Mesenchymal stem cell (in vitro differentiated cells and primary cell): ENCODE measurements at places on chromosomes 7 and 10.

DNA sequence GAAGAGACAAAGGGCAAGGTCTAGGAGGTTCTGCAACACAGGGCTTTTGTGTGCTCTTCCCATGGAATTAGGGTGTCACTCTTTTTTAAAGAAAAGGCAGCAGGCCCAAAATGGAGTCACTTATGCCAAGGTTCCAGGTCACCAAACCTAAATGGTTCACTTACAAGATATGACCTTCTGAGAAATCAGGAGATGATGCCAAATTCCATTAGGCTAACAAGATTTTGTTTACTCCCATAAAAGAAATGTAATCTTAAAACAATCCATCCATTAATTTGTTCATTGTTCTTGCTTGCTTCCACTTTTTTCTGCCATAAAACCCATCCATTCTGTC, 158.1 kb downstream of the SNX13 start:
- no peak for DNase-seq

- peak; percentile 78 for DNase-seq
Observed at GRCh38 chr7:47179812-47180515, 401.9 kb downstream of the TNS3 start.

GRCh38 chr10:47329855-47330254, 7.6 kb downstream of the GDF2 start:
- no peak for DNase-seq

- peak; percentile 56 for DNase-seq
Observed at GRCh38 chr7:127751490-127752448, 99.8 kb downstream of the SND1 start.

GRCh38 chr7:85823396-85824080, 636.7 kb upstream of the SEMA3D start:
- DNase-seq: no peak

GRCh38 chr7:127064-127598, 65.2 kb upstream of the FAM20C start:
- DNase-seq: no peak

GRCh38 chr10:13712837-13713581, 126.2 kb downstream of the PRPF18 start:
- DNase-seq: peak; percentile 99

GRCh38 chr7:92785923-92786322, 50.5 kb downstream of the CDK6 start:
- peak; percentile 79 for DNase-seq

DNA sequence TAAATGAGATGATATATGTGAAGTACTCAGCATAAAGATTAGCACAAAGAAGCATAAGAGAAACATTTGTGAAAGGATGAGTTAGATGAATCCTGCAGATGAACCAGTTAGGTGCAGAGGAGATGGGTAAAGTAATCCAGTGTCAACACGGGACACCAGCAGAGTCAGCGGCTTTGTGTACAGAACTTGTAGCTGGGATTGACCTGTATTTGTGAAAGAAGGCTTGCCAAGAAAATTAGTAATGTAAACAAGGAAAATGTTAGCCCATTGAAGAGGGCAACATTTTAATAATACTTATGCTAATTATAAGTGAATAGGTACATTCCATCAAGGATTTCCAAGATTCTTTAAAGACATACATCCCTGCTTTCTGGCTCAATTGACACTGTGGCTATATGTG, 255.7 kb downstream of the PTEN start:
- no peak for DNase-seq

DNA sequence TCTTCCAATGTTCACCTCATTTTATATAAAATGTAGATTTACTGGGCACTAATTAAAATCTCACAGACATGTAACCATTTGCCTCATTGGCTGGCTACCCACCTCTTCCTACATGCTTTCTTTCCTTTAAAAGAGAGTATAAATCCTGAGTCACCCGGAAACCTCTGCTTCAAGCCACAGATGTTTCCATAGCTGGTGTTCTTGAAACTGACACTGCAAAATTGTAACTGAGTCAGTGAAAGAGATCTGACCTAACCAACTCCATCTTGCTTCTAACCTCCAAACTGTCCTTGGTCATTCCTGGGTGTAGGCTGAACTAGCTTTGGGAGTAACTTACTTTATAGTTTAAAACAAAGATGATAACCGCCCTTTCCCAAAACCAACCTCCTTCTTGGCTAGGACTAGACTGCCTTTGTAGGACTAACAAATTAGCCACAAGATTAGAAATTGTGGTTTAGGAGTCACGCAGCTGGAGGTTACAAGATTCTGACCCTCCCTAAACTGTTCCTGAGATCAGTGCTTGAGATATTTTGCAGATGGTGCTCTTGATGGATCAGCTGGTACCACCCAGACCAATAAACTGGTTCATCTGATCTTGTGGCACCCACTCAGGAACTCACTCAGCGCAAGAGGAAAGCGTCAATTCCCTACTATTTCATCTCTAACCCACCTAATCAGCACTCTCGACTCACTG, 33.5 kb downstream of the SVOPL start:
- DNase-seq: no peak

DNA sequence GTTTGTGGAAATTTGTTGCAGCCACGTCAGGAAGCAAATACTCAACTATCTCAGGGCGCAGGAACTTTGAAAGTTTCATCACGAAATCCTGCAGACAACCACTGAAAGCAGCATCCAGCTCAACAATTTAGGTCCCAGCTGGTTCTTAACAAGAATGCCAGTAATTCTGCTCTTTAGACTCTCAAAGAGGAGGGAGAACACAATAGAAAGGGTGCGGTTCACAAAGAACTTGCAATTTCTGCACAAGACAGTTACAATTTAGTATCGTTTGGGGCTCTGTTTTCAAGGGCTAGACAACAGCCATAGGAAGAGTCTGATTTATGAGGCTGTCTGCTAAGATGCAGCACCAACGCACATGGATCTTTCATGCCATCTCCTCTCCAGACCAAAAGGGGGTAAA, 223.1 kb downstream of the FGFR2 start:
- no peak for DNase-seq

DNA sequence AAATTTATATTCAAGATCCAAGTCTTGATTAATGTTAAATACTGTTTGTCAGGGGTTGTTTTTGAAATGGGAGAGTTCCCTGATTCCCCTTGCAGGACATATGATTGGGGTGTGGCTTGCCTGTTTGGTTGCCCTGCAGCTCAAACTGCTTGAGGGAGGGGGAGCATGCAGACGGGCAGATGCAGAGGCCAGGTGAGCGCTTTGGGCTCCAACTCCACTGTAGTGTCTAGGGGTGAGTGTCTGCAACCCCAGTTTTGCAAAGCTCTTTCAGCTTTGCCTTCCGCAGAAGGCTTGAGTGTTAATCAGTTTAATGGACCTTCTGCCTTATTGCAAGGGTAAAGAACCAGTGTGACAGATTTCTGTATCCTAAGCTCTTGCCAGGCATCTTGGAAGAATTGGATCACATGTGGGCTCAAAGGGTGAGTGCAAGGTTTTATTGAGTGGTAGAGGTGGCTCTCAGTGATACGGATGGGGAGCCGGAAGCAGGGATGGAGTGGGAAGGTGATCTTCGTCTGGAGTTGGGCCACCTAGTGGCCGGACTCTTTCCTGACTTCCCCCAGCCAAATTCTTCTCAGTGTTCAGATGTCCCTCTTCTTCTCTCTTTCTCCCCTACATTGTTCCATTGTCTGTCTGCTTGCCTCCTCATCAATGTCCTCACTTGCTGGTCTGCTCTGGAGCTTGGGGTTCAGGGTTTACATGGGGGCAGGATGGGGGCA, 479.7 kb downstream of the ATRNL1 start:
- DNase-seq: no peak

DNA sequence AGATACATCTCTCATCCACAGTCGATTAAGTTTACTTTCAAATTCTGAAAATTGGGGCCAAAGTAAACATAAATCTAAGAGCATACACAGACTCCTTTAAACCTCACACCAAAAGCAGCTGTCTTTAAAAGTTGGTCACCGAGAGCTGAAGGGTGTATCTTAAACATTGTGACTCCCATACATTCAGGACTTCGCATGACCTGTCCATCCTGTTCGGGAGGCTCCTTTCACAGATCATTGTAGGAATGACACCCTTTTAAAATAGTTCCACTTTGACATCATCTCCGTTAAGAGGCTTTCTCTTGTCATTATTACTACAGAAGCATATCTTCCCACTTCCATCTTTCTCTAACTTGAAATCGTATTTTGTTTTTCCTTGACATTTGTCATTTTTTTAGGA, 440.0 kb downstream of the DNAJB9 start:
- DNase-seq: no peak

GRCh38 chr10:61923950-61924274, 22.4 kb downstream of the ARID5B start:
- DNase-seq: no peak

GRCh38 chr7:108345710-108346336, 110.4 kb downstream of the NRCAM start:
- no peak for DNase-seq

- DNase-seq: no peak
Observed at GRCh38 chr7:116403265-116403664, 96.3 kb upstream of the CAV2 start.

DNA sequence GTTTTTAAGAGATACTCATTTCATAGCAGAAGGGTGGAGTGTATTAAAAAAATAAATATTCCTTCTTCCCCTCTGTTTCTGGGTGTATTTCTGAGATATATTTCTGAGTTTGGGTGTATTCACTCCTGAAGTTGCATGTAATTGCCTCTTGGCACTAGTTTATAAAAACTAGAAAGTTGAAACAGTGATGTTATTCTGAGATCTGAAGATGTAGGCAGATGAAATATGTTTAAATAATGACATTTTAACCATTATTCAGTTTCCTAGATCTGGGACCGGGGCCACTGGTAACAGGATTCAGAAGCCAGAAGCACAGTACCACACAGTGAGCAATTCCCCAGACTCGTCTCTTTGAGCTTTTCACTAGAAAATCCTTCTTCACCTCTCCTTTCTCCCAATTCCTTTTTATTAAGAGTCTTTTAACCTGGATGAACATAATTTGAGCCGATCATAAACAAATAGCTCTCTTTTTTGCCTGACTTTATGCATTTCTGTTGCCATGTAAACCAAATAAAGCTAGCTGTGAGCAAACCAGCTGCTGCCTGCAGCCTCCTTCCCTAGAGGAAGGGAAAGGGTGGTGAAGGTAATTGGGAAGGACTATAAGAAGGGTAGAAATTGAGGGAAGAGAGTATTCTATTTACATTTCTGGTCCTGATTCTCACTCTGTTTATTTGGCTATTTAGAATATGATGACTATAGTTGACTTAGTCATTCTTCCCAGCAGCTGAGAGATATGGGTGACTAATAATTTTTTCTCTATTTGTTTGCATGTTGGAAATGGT, 101.8 kb upstream of the STRIP2 start:
- peak; percentile 74 for DNase-seq

- no peak for DNase-seq
Observed at GRCh38 chr7:143188994-143189393, 5.8 kb downstream of the TAS2R39 start.

GRCh38 chr7:142670511-142670910, 78.8 kb upstream of the PRSS1 start:
- no peak for DNase-seq

DNA sequence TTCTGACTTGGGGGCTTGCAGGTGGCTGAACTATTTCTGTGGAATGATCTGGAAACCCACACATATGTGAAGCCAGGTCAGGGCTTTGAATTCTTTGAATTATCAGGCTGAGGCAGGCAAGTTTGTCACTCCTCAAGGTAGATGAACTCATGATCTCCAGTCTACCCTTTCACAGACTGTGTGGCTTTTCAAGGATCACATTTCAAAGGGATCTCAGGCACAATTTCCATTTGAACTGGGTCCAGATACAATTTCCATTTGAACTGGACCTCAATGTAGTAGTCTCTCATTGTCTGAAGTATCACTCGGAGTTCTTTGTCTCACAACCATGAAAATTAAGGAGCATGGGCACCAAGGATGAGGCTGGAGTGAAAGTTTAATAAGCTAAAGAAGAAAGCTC, 25.7 kb upstream of the EIF4H start:
- no peak for DNase-seq

DNA sequence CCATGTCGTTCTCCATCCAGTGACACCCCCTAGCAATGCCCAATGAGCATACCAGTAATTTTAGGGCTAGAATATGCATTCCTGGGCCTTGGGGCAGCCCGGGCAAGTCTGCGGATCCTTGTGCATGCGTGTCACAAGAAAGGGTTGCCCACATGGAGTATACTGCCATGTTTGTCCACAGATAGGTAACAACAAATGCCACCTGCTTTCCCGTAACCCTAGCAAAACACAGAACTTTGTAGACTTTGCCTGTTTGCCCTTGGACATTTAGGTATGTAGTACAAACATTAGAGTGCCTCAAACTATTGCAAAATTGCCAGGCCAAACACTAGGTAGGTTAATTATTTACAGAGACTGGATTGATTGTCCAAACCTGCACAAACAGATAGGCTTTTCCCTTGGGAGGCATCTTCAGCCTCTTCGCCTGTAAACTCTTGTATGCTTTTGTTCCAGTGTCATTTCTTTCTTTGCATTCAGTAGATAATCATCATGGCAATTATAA, 117.0 kb downstream of the ADCY1 start:
- no peak for DNase-seq

DNA sequence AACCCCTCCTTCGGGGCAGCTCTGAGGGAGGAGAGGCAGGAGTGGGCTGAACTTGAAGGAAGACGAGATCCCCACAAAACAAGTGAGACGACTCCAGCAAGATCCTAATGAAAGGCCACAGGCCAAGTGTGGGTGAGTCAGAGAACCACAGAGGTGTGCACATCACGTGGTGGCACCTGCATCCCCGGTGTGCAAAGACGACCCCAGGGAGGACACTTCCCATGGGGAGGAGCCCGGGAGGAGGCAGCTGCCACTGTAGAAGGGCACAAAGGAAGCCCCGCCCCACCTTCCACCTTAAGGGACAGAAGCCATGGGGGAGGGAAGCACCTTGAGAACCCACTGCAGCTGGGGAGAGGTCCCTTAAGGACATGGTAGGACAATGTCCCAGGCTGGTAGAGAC, 45.7 kb downstream of the ESYT2 start:
- DNase-seq: no peak

- DNase-seq: peak; percentile 77
Observed at GRCh38 chr10:115092555-115093285, 445 bp upstream of the ATRNL1 start.

DNA sequence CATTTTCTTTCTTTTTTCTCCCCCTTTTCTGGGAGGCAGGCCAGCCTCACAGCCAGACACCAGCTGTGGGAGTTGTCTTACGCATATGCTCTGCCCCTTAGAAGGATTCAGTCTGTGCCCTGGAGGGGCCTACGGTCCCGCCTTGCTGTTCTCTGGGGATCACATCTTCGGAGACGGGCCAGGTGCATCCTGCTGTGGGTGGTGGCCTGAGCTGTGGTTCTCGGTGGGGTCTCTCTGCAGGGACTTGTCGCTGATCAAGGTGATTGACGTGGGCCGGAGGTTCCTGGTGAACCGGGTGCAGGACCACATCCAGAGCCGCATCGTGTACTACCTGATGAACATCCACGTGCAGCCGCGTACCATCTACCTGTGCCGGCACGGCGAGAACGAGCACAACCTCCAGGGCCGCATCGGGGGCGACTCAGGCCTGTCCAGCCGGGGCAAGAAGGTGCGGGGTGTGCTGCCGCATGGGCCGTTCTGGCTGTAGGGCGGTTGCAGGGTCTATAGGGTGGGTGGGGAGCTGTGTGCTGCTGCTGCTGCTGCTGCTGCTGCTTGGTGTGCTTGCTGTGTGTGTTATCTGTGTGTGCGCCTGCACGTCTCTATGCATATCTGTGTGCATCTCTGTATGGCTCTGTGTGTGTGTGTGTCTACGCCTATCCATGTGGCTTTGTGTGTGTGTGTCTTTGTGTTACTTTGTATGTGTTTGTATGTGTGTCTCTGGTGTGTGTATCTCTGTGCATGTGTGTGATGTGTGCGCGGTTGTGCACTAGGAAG, 17.9 kb downstream of the PFKFB3 start:
- no peak for DNase-seq
